Spinal cord (tissue), 10 donors: ENCODE measurements at places on chromosomes 16 and 17.

- H3K4me1 ChIP-seq, result peaks cover 46% of the 10 kb centered on the region
- H3K27ac ChIP-seq, result no peak overlapping the region
- H3K36me3 ChIP-seq, result peaks cover 43% of the 10 kb centered on the region
Measured at GRCh38 chr17:63439687-63440086, 6.4 kb downstream of the CYB561 start.

GRCh38 chr16:67386861-67387455 is 6.3 kb downstream of the TPPP3 start:
- peaks cover 45% of the 10 kb centered on the region for H3K4me1 ChIP-seq
- H3K27ac ChIP-seq, result no peak overlapping the region
- H3K27me3 ChIP-seq, result no peaks in the 10 kb centered on the region
- no peak overlapping the region for H3K4me3 ChIP-seq
- DNase-seq, result no peak

DNA sequence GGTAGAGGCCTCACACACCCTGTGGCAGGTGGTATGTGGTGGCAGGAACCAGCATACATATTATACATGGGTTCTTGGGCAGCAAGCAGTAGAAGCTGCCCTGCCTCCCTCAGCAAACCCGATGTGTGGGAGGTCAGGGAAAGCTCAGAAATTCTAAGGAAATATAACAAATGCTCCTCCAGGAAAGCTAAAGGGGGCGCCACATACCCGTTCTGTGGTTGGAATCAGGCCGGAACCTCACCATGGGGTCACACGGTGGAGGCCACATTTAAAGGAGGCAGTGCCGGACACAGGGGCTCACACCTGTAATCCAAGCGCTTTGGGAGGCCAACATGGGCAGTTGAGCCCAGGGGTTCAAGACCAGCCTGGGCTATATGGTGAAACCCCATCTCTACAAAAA is 12.4 kb upstream of the KATNB1 start:
- H3K27me3 ChIP-seq, result no peaks in the 10 kb centered on the region
- no peaks in the 10 kb centered on the region for H3K4me1 ChIP-seq
- H3K36me3 ChIP-seq, result peaks cover 3% of the 10 kb centered on the region
- DNase-seq, result no peak

GRCh38 chr17:50328363-50329325 is 17.3 kb upstream of the XYLT2 start:
- no peak overlapping the region for H3K4me3 ChIP-seq
- peaks cover 17% of the 10 kb centered on the region for H3K4me1 ChIP-seq
- no peak for DNase-seq
- peak overlapping the region; percentile 82 for H3K27ac ChIP-seq

DNA sequence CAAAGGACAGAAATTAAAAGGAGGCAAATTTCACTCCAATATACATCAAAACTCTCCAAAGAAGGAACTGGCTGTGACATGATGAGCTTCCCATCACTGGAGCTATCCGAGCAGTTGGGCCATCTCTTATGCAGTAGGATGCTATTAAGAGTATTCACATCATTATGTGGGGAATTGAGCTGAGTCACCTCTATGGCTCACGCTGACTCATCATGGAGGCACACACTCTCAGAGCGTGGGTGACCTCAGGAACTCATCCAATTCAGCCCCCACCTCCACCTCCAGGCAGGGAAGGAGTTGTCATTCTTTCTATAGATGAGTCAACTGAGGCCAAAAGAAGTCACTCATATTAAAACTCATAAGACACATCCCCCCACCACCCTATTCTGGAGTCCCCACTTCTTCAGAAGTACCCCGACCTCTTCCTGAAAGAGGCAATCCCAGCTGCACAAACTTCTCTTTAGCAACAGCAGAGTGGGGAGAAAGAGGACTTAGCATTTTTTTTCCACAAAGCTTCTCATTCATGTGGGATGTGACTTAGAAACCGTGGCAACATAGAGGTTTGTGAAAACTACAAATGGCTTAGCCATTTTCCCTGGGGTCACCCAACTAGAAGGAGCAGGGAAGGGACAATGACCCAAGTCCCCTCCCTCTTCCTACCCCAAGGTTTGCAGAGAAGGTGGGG is 32.5 kb downstream of the ABCC12 start:
- no peak overlapping the region for H3K4me3 ChIP-seq
- no peaks in the 10 kb centered on the region for H3K27me3 ChIP-seq
- peaks cover 16% of the 10 kb centered on the region for H3K4me1 ChIP-seq

GRCh38 chr17:72321896-72322295 is 201.1 kb downstream of the SOX9 start:
- H3K4me3 ChIP-seq, result no peak overlapping the region
- H3K27me3 ChIP-seq, result no peaks in the 10 kb centered on the region
- H3K27ac ChIP-seq, result no peak overlapping the region
- no peaks in the 10 kb centered on the region for H3K4me1 ChIP-seq
- no peaks in the 10 kb centered on the region for H3K36me3 ChIP-seq

DNA sequence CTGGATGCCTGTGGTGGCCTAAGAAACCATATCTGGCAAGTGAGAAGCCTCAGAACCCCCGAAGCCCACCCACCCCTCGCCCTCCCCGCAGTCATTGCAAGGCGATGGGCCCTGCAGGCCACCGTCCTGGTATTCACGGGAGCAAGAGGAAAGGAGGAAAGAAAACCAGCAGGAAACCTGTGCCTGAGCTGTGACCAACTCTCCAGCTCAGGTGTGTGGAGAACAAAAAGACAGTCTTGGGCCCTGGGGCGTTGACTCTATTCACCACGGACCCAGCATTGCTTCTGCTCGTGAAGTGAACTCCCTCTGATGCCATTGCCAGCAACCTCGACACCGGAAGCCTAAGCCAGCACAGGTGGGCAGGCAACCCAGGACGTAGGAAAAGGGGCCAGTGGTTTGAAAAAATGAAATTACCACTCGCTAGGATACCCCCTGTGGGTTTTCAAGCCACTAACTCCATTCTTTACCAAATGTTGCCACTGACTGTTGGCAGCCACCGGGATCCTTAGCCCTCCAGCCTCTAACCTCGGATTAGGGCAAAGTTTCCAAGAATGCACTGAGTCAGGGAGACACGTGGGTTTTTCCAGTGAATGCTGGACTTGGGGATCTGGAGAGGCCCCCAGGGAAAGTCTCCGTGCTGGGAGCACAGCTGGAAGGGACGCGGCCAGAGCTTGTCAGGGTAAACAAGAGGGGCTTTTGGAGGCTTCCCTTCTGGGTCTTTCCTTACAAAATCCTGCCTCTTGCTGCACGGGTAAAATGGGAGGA is 25.1 kb downstream of the FA2H start:
- H3K27me3 ChIP-seq, result no peaks in the 10 kb centered on the region
- H3K27ac ChIP-seq, result peak overlapping the region; percentile 79
- peaks cover 29% of the 10 kb centered on the region for H3K4me1 ChIP-seq
- no peak for DNase-seq

DNA sequence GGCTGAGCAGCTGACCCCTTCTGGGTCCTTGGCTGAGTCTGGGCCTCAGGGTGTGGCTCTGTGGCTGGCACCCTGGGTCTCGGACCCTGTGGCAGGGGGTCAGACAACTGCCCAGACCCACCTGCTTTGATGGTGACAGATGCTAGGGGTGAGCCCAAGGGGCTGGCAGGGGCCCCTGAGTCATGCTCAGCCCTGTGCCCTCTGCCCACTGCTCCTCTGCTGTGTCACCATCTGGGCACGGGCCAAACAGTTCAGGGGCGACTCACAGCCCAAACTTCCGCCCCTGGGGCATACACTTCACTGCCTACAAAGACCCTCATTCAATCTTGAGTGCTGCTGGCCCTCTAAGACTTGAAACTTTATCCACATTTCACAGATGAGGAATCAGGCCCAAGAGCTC is 5.7 kb downstream of the ADGRG1 start:
- H3K36me3 ChIP-seq, result peaks cover 15% of the 10 kb centered on the region
- H3K4me3 ChIP-seq, result no peak overlapping the region
- H3K4me1 ChIP-seq, result peaks cover 100% of the 10 kb centered on the region
- DNase-seq, result no peak
- peak overlapping the region; percentile 96 for H3K27ac ChIP-seq

GRCh38 chr16:67881621-67882161 is 3.0 kb upstream of the NRN1L start:
- H3K36me3 ChIP-seq, result peaks cover 94% of the 10 kb centered on the region
- no peak overlapping the region for H3K27ac ChIP-seq
- H3K4me3 ChIP-seq, result no peak overlapping the region
- peaks cover 20% of the 10 kb centered on the region for H3K4me1 ChIP-seq

DNA sequence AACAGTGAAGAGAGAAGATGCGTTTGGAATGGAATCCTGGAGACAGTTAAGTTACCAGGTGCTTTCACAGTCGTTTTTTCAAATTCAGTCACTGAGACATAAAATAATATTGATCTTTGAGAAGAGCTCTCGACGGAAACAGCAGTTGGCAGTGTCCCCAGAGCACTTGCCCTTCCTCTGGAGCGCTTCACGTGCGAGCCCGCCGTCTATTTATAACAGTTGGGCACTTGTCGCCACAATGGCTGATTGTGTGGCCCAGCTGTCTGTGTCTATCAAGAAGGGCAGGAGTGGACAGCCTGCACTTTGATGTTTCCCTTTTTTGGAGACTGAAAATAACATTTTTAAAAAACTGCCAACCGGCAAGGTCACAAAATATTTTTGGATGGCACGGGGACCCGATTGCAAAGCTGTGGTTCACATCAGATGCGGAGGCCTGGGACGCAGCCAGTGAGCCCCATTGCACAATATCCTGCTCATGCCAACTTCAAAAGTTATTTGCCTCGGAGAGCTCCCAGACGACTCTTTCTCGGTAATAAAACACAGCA is 62.9 kb downstream of the ADCY9 start:
- no peak overlapping the region for H3K27ac ChIP-seq
- peaks cover 24% of the 10 kb centered on the region for H3K4me1 ChIP-seq
- H3K4me3 ChIP-seq, result no peak overlapping the region
- peaks cover 3% of the 10 kb centered on the region for H3K27me3 ChIP-seq
